ENCODE measurements at places on chromosomes 7 and 10.

- peak; percentile 19 for DNase-seq
Observed at GRCh38 chr7:114921631-114922025, 266 bp upstream of the MDFIC start.

GRCh38 chr7:117715784-117716445, 157.3 kb downstream of the CTTNBP2 start:
- no peak for DNase-seq

- no peak for DNase-seq
Observed at GRCh38 chr7:71871446-71871845, 540.7 kb downstream of the CALN1 start.

DNA sequence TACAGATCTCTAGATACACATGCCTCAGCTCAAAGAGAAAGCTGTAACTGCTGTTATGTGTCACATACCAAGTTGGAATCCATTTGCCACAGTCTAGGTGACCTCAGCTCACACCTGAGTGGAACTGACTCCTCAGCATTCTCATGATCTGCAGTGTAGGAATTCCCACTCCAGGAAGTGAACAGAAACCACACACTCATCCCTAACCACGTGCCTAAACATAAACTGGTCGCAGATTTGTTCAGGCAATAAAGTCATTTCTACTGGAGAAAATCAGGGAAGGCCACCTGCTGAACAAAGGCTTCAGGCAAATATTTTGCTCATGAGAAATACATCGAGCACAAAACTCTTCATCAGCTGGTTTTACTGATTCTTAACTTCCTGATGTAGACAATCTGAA, 23.0 kb upstream of the ZMYND11 start:
- no peak for DNase-seq

DNA sequence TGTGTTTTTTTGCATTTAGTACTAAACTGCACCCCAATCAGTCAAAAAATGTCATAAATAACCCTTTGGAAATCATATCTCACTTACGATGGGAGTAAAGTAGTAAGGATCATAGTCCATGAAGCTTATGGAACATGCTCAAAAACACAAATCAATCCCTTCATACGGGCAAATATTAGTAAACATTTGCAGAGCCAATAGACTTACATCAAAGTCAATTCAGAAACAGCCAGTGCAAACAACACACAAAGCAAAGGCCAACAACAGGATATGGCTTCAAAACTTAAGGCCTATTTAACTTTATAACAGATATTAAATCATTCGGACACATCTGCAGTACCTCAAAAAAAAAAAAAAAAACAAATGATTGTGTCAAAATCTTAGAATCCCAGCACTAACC, 32.1 kb downstream of the SGCE start:
- DNase-seq, result no peak

- DNase-seq, result no peak
Observed at GRCh38 chr10:88092973-88093372, 229.5 kb downstream of the PTEN start.

DNA sequence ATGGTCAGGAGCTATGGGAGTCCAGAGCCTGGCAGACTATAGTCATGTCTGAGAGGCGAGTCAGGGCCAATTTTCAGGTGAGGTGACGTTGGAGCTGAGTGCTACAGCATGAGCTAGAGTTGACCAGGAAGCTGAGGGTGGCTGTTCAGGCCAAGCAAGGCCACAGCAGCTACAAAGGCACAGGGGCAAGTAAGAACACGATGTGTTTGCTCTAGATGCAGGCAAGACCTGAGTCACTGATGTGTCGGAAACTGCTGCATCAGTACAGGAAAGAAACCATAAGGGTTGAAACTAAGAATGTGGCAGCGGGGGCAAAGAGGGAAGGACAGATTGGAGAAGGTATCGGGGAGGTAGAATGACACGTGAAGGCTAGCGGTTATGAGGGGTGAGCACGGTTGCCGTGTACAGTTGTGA, 11.8 kb upstream of the RRP12 start:
- DNase-seq, result no peak

- DNase-seq, result no peak
Observed at GRCh38 chr7:3432911-3433310, 131.9 kb downstream of the SDK1 start.

All from T-helper 1 cell (primary cell).